Kidney epithelial cell (primary cell): ENCODE measurements at places on chromosomes 12 and 14. TPM values are rescaled to one million over a fixed set of nuclear protein-coding genes. Genes with fewer than 3 reads are reported as not detected.

Gene OR4K5
- total RNA-seq = not detected in 2 replicates

Gene COCH
- total RNA-seq = 16.4 and 18.8 TPM in 2 replicates

Gene OXA1L
- 84.5 and 143 TPM in 2 replicates for total RNA-seq

Gene KCNC2
- total RNA-seq = 0.14 TPM in 1 of 2 replicates, not detected in the other

Gene SLC4A8
- 1.0 and 1.7 TPM in 2 replicates for total RNA-seq

Gene KRT78
- total RNA-seq = not detected in 2 replicates

Gene PSMA6
- 181 and 214 TPM in 2 replicates for total RNA-seq

Gene LTBP2
- 69.5 and 81.5 TPM in 2 replicates for total RNA-seq

Gene GLS2
- total RNA-seq = 2.3 and 3.3 TPM in 2 replicates

Gene KIF21A
- 17.8 and 19.9 TPM in 2 replicates for total RNA-seq

Gene CARMIL3
- total RNA-seq = 1.5 and 2.3 TPM in 2 replicates

Gene GLIPR1
- 28.4 and 31.9 TPM in 2 replicates for total RNA-seq

Gene TRMT5
- total RNA-seq = 8.5 and 19.0 TPM in 2 replicates

Gene C12orf54
- total RNA-seq = not detected in 2 replicates

Gene KLRB1
- total RNA-seq = not detected in 2 replicates

Gene DPF3
- 0.79 TPM in 1 of 2 replicates, not detected in the other for total RNA-seq

Gene TAS2R14
- total RNA-seq = 2.5 and 3.1 TPM in 2 replicates

Gene HOXC6
- total RNA-seq = 1.1 and 1.8 TPM in 2 replicates

Gene PTPRQ
- total RNA-seq = under 0.01 TPM in 2 replicates
